ENCODE measurements at places on chromosomes 12 and 14.

DNA sequence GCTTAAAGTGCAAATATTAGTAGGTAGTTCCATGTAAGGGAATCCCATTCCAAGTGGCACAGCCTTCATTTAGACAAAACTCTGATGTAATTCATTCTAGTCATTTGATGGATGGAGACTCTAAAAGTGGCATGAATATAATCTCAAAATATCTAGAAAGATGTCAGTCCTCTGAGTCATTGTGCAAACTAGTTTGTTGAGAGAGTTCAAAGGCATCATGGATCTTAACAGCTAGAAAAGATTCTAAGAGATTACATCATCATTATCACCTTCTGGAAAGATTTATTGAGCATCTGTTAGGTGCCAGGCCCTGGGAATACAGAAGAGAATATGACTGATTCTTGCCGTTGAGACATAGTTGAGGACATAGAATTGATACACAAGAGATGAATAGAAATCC, 30.7 kb downstream of the CRADD start:
- DNase-seq = no peak

DNA sequence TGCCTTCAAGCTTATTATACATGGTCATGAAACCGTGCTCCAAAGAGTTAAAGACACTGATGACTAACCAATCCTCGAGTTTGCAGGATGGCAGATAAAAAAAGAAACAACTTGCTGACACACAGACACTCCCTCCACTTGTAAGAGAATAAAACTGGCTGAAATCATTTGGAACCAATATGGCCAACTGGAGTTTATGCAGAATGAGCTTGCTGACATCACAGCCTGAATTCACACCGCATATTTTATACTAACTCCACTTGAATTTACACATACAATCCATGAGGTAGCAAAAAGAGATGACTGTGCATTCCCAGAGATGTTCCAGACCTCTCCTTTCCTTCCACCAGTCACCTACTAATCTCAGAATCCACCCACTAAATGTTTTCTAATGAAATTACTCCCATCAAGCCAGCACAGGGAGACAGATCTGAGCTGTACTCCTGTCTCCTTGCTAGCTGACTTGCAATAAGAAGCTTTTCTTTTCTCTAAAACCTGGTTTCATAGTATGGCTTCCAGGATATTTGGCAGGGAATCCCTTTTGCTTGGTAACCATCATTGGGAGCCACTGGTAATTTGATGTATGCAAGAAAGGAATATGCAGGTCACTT, 15.8 kb upstream of the PTPRR start:
- no peak for DNase-seq

- no peak for DNase-seq
Observed at GRCh38 chr12:29616664-29617406, 119.3 kb upstream of the OVCH1 start.

DNA sequence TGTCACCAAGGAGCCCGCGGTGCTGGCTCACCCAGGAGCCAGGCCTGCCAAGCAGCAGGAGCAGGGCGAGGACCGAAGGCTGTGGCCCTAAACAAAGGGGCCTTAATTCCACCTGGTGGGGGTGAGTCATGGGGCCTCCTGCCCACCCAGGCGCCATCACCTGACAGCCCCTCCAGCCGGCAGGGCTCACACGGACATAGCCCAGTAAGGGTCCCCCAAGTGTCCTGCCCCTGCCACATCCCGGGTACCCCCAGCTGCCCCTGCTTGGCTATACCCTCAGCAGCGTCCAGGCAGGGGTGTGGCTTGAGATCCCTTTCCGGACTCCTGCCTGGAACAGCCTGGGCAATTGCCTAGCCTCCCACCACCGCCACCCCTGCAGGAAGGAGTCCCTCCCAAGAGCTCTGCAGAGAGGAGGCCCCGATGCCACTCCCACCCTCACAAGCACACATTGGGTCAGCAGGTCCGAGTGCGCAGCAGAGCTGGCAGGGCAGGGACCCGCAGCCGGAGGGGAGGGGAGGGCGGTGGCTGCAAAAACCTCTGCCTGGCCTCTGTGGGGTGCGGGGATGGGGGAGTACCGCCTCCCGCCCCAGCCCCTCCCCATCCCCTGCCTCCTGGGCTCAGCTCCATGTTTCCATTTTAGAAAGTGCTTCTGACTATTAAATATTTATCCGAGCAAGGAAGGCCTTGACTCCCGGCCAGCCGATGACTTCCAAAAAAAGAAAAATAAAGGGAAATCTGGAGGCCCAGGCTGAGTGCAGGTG, 4.6 kb downstream of the AHNAK2 start:
- DNase-seq = no peak

Data from Jurkat, Clone E6-1 (cell line).